ENCODE measurements at places on chromosomes 2 and 18.

DNA sequence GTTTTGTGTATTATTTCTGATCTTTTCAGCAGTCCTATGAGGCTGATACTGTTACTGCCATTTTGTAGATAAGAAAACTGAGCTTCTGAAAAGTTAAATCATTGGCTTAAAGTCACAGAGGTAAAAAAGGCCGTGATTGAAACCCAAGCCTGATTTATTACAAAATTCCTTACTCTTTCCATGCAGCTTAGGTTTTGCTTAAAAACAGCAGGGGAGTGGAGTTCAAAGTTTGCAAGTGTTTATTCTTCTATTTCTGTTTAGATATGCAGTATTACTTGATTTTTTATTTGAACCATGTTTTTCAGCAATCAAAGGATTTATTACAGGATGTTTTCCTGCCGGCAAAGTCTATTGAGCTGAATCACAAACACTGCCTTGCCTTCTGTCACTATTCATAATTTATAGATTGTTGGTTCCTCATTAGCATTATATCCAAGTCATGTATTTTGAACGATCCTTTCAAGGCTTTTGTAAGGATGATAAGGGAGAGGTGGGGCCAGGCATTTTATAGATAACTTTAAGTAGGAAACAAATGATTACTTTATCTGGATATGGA lies 31.9 kb upstream of the MSTN start:
- DNase-seq: peak; percentile 30

GRCh38 chr2:236092714-236093113 lies 75.5 kb downstream of the GBX2 start:
- DNase-seq: no peak

DNA sequence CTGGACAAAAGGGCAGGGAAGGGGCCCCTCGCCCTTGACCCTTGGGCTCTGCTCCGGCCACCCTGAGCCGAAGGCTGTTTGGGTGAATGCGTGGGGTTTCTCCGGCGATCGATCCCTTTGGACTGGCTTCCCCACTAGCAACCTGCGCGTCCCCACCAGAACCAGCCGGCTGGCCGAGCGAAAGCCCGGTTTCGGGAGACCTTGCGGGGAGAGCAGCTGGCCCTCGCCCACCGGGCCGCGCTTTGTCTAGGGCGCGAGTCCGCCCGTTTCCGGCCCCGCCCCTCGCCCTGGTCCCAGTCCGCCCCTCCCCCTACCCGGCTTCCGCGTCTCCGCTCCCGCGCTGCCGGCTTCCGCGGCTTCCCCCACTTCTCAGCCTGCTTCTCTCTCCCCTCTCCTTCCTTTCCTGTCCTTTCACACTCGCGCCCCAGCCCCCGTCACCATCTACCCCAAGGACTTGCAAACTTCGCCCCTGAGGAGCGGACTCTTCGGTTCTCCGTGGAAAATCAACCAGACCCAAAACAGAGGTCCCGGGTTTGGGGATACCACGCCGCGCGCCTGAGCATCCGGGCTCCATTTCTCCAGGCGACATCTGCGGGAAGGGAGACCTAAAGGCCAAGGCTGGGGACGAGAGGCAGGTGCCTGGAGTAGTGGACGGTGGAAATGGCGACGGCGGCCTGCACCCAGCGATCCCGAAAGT lies 48.0 kb upstream of the ATP6V1B1 start:
- DNase-seq: no peak

DNA sequence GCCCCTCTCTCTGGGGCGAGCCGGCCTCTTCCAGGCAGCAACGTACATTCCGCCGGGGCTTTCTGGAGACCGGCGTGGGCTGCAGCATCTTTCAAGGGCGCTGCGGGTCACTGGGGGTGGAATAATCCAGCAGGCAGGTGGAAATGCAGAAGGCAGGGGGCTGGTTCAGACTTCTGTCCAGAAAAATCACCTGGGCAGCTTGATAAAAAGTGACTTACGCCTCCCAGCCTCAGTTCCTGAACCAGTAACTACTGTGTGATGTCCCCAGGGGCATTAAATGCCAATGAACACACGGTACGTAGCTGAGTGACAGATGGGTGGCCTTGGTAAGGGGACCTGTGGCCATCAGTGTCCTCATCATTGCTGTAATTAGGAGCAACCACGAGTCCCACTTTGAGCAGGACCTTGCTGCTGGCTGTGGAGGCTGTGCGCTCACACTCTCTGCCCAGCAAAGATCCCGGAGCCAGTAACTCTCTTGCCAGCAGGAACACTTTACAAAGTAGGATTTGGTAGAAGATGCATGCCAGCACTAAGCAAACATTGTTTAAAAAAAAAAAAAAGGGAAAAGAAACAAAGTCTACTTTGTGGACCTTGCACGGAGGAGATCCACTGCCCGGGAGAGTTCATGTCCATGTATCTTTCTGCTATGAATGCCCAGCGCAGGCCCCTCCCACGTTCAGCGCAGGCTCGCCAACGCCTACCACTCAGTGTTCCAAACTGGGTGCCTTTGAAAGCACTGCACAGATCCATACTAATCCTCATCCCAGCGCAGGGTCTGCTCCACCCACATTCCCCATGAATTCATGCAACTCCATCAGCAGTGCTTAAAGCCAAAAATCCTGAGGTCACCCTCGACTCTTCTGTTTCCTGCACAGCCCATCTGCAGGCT lies 177.3 kb downstream of the HDAC4 start:
- DNase-seq: peak; percentile 88

DNA sequence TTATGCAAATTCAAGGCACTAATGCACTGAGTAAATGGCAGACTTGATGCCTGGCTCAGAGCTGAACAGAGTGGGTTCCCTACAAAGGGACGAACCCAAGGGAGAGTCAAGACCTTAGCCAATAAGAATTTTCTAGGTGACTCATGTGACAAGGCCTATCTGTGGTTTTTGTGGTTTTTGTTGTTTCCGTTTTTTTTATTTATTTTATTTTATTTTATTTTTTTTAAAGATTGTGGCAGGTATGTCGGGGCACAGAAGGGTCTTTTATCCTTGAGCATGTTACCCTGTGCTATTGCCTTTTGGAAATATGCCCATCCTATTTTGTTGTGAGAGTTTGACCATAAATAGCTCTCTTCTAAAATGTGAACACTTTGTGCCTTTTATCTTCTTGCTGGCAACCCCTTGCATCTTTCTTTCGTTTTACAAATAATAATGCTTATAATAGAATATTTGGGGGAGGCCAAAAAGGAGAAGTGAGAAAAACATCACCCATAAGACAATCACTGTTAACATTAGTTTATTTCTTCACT lies 113.4 kb upstream of the AQP4 start:
- DNase-seq: no peak

DNA sequence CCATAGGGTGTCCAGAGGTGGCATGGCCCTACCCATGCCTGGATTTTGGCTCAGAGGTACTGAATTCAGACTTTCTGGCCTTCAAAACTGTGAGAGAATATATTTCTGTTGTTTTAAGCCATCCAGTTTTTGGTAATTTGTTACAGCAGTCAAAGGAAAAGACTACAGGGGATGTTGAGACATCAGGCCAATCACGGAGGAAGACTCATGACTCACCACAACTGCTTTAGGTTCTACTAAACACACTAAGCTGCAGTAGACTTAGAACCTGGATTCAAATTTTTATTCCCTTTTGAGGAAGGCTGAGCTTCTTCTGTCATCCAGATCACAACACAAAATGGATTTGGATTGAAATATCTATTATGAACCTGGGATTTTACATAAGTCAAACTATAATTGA lies 12.0 kb upstream of the C2orf66 start:
- DNase-seq: peak; percentile 74

DNA sequence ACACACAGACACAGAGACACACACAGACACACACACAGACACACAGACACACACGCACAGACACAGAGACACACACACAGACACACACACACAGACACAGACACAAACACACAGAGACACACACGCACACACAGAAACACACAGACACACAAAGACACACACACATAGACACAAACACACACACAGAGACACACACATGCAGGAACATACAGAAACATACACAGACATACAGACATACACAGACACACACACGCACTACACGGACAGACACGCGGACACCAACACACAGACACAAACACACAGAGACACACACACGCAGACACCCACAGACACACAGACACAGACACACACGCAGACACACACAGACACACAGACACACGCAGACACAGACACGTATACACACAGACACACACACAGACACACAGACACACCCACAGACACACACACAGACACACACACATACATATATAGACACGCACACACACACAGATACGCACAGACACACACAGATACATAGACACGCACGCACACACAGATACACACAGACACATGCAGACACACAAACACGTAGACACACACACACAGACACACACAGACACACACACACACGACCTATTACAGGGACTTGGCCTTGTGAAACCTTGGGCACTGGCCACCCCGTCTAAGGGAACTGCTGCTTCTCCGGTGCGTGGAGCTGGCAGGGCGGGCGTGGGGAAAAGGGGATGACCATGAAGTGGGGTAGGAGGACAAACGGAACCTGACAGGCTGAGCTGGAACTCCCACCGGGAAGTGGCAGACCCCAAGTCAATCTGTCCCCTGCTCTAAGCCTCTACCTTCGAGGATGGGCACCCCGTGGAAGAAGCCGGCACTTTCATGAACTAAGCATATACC lies 211.4 kb downstream of the TFCP2L1 start:
- no peak for DNase-seq

GRCh38 chr2:107354175-107354574 lies 468.2 kb upstream of the ST6GAL2 start:
- DNase-seq: no peak

- no peak for DNase-seq
These were observed 709.5 kb upstream of the ACVR2A start for GRCh38 chr2:147135376-147135775.

DNA sequence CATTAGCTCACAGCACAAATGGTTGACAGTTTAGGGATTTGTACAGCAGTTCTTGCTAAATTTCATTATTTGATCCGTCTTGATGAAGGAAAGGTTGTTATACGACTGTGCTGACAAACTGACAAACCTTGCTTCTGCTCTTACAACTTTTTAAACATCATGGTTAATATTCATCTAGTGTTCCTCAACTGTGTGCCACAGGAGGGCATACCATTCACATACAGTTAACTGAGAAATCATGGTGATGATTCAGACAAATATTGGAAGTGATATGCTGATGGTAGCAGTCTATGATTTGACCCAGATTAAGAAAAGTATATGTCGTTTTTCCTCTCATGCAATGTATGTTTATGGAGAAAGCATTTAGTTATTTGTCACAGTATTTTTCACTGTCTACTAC lies 129.8 kb upstream of the FSIP2 start:
- DNase-seq: peak; percentile 6

GRCh38 chr2:169189132-169189531 lies 119.8 kb downstream of the DHRS9 start:
- no peak for DNase-seq

DNA sequence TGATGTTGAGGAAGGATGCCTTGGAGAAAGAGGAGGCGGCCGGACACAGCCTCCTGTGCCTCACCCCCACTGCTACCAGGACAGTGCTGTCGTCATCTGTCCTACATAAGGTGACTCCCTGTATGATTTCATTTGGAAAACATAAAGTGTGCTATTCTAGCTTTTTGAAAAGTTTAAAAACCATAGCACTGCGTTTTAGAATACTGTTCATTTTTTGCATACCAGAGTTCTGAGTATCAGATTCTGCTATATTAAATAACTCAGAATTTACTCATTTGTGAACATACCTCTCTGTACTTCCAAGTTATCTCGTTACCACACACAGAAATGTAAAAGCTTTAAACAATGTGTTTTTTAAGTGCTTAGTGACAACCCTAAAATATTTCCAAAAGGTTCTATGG lies 302.9 kb downstream of the LRRTM1 start:
- DNase-seq: peak; percentile 18

GRCh38 chr2:138615257-138615656 lies 113.7 kb downstream of the SPOPL start:
- peak; percentile 8 for DNase-seq

DNA sequence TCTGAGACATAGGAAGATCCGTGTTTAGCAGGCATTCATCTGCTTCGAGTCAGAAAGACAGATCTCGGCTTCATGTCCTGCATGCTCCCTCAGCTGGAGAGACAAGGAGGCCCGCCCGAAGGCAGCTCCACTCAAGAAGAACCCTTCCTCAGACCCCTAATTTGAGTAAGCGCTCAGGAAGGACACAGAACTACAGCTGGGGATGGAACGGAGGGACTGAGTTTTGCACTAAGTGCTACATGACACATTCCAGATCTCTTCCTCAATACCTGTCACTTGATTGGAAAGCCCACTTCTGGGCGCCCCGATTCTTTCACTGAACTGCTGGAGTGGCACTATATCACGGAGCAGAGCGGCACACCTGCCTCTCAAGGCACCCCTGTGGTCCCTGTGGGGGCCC lies 185.6 kb upstream of the PXDN start:
- DNase-seq: no peak

DNA sequence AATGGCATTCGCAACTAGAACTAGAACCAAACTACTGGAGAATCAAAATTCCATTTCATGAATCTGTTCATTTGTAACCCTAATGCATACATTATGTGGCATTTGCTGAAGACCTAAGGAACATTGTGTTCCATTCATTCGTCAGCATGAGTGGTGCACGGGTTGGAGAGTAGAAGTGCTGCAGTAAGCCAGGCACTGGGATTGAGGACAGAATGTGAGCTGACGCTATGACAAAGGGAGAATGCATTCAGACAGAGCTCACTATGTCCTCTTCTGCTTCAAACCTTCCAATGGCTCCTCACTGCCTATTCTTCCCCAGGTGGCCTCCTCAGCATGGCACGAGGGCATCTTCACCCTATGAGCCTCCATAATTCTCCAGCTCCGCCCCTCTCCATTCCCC lies 6.3 kb upstream of the MYOM1 start:
- DNase-seq: no peak

GRCh38 chr2:109155553-109156451 lies 26.8 kb downstream of the SH3RF3 start:
- peak; percentile 74 for DNase-seq

DNA sequence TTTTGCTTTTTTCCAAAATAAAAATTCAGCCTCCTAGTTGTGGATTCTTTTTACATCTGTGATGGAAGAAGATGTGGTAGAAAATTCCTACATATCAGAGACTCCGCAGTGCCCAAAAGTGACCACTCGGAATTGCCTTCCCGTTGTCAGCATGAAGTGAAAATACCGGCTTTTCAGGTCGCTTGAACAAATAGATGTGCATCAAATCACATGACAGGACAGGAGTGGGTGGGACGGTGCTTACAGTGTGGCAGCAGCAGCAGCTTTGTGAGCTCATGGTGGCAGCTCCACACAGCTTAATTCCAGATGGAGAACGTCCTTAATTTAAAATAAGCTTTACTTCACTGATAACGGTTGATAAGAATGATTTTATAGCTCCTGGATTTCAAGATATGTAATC lies 20.3 kb downstream of the SALL3 start:
- no peak for DNase-seq

- DNase-seq: no peak
These were observed 70.5 kb downstream of the ZFP36L2 start for GRCh38 chr2:43155851-43156411.

DNA sequence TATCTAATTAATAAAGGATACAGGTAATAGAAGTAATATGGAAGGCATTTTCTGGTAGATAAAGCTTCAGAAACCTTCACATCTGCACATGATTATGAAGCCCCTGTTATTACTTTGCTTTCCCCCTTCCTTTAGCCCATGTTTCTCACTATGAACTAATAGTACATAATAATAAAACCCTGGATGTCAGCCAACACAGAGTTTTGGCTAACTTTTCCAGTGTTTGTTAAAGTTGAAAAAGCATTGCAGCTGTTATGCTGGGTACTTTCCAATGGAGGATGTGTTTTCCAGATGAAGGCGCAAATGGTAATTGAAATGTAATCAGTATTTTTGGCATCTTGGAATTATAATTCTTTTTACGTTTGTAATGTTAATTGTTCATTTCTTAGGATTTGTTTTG lies 43.5 kb downstream of the SPTBN1 start:
- peak; percentile 55 for DNase-seq

Measured in fibroblast of mammary gland (primary cell).